SK-N-SH treated with all-trans-retinoic acid at 6 μM for 48 hours (cell line): ENCODE measurements at places on chromosomes 7 and 10.

GRCh38 chr10:94402843-94403379, 570 bp downstream of the TBC1D12 start:
- ATAC-seq, result peak; percentile 37

- ATAC-seq, result no peak
These were observed 21.9 kb upstream of the FOXP2 start for GRCh38 chr7:114392686-114393085.

GRCh38 chr7:45625067-45625466, 50.9 kb downstream of the ADCY1 start:
- ATAC-seq, result no peak

GRCh38 chr10:1361411-1362105, 305.4 kb downstream of the WDR37 start:
- ATAC-seq, result no peak

DNA sequence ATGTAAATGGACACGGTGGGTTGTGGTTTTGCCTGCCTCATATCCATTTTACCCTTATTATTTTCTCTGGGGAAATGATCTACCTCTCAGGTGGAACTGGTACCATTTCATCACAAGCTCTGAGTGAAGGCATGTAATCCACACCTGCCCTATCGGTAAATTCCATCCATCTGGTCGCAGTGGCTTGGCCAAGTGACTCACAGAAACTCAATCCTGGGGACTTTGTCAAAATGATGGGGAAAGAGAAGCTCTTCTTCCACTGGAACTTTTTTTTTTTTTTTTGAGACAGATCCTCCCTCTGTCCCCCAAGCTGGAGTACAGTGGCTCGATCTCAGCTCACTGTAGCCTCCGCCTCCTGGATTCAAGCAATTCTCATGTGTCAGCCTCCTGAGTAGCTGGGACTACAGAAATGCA, 48.2 kb upstream of the ANKRD1 start:
- peak; percentile 57 for ATAC-seq

GRCh38 chr10:110502072-110502845, 4.6 kb downstream of the DUSP5 start:
- ATAC-seq, result no peak
